ENCODE measurements at places on chromosomes 6 and 20.
A peak's percentile ranks its signal among the peaks of the same experiment; 100 is the strongest.

GRCh38 chr20:48210111-48211027 lies 425.1 kb upstream of the SULF2 start:
- no peak for DNase-seq

GRCh38 chr6:34145161-34146020 lies 496 bp downstream of the GRM4 start:
- peak; percentile 77 for DNase-seq

DNA sequence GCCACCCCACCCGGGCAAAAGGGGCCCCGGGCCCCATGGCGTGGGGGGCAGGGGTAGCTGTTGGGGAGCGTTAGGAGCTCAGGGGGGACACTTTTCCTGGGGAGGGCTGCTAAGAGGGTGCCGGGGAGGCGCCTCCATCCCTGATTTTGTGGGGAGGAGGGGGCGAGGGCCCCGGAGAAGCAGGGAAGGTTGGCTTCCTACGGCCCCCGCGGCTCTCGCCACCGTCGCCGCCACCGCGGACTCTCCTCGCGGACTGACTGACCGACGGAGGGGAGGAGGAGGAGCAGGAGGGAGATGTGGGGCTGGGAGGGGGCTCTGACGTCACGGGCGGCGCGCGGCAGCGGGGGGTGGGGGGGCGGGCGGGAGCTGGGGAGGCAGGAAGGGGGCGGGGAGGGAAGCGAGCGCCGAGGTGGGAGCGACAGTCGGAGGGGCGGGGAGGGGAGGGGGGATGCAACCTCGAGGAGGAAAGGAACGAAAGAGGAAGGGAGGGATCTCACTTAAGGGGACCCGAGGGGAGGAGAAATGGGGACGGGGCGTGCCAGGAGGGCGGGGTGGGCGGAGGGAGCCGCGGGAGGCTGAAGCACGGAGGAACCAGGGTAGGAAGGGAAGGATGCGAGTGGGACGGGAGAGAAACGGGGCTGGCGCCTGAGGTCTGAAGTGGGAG lies 5.1 kb downstream of the GABBR1 start:
- peak; percentile 80 for DNase-seq

DNA sequence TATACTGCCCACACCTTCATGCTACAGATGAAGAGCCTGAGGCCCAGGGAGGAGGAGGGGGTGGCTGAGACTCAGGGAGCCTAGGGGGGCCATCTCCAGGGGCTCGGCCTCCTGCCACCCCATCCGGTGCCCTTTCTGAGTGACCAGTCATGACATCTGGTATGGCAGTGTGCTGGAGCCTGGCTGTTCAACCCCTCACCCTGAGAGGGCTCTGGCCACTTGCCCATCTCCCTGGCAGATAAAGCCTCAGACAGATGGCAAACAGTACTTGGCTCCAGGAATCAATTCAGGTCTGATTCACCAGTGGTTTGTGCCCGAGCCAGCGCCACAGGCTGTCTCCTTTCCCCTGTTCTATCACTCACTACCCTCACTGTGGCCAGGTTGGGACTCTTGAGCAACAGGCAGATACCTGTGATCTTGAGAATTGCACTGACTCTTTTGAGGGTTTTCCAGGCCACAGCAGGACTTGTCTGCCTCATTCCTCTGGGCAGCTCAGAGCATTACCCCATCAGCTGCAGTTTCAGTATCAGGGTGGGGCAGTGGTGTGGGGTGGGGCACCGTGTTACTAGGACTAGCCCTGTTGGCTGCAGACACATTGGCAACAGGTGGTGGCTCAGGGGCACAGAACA lies 22.8 kb downstream of the SRSF3 start:
- no peak for DNase-seq

- no peak for DNase-seq
Measured at GRCh38 chr20:753897-754635, 14.2 kb downstream of the SLC52A3 start.

GRCh38 chr6:32195902-32196681 lies 3.6 kb upstream of the GPSM3 start:
- peak; percentile 89 for DNase-seq

- DNase-seq: no peak
Measured at GRCh38 chr6:12720310-12720709, 3.7 kb downstream of the PHACTR1 start.
